Activated CD4-positive, alpha-beta T cell treated with anti-CD3 and anti-CD28 coated beads for 1 hour (primary cell): ENCODE measurements at places on chromosomes 2 and 18.

- DNase-seq: no peak
These were observed 205.7 kb downstream of the DSEL start for GRCh38 chr18:67310826-67311225.

- no peak for DNase-seq
These were observed 68.6 kb upstream of the GPC1 start for GRCh38 chr2:240366901-240367300.

- no peak for DNase-seq
These were observed 51.8 kb downstream of the NDUFA10 start for GRCh38 chr2:239973386-239973785.

- DNase-seq: no peak
These were observed 13.3 kb downstream of the ST3GAL5 start for GRCh38 chr2:85875350-85876050.

- no peak for DNase-seq
These were observed 254.2 kb downstream of the EN1 start for GRCh38 chr2:118593257-118593656.

- no peak for DNase-seq
These were observed 53.8 kb downstream of the PRKCE start for GRCh38 chr2:45705233-45705632.

GRCh38 chr2:159176555-159176954 lies 109.9 kb downstream of the WDSUB1 start:
- no peak for DNase-seq

DNA sequence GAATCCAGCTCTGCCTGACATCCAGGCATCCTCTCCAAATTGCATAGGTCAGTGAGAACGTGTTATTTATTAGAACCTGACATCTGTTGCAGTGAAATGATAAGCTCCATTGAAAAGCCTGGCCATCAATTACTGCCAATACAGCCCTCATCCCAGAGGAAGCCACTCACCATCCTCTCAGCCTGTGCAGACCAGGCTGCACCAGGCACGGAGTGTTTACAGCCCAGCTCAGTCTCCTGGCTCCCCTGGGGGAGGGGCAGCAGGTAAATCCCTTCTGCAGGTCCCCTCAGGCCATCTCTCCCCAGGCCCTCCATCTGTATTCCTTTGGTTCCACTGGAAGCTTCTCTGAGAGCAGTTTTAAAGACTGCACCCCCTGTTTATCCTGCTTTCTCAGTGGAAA lies 82.6 kb upstream of the FOSL2 start:
- DNase-seq: no peak

GRCh38 chr18:42229211-42230210 lies 274.5 kb downstream of the PIK3C3 start:
- no peak for DNase-seq

GRCh38 chr2:109380502-109381326 lies 233.1 kb downstream of the SEPTIN10 start:
- DNase-seq: no peak

GRCh38 chr2:60745330-60745729 lies 10.7 kb upstream of the PAPOLG start:
- no peak for DNase-seq

- DNase-seq: no peak
These were observed 35.2 kb downstream of the ST3GAL5 start for GRCh38 chr2:85853499-85854165.

- DNase-seq: no peak
These were observed 27.4 kb downstream of the EIF4E2 start for GRCh38 chr2:232577841-232578240.

DNA sequence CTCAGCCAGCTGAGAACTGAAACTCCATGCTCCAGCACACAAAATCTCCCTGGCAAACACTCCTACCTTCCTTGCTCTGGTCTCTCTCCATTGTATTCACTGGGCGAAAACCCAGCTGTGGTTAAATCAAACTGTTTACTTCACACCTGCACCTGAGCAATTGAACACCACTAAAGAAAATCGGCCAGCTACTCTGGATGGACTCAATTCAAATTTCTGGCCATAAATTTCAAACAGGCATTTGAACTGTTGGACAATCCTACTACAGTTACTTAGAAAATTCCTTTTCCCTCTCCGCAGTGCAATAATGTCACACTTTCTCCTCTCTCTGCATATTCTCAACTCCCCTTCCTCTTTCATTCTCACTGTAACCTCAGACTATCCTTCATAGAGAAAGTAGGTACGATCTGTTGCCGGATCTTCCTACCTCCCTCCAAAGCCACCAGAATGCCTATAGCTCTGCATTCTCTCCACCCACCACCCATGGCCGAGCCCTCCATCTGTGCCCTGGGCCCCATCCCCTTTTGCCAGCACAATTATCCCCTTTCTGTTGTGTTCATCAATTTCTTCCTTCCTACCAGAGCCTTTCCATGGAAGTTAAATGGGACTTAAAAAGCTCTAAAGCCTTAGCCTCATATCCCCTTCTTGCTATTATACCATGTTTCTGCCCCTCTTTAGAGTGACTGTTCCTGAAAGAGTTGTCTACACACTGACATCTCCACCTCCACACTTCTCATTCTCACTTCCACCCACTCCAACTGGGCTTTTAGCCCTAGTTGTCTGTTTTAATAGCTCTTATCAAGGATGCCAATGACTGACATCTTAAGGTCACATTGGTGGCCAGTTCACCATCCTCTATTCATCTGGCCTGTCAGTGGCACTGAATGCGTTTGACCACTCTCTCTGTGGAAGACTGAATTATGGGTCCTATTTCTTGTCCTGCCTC lies 127.5 kb upstream of the SLC1A4 start:
- no peak for DNase-seq

- no peak for DNase-seq
These were observed 414.2 kb downstream of the THSD7B start for GRCh38 chr2:137179542-137179941.

DNA sequence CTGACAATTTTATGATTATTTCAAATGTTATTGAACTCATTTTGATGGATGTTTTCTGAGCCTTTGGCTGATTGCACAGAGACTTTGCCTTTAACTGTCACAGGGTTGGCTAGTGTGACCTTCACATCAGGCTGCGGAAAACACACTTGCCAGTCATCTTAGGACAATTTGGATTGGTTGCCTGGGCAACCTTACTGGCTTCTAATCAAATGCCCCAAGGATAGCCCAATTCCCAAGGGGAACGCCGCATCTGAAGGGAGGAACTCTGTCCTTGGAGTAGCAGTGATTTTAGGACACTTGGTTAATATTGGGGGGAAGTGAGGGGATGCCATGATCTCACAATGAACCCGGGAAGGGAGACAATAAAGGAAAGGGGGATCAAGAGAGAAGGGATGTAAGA lies 29.5 kb downstream of the OSBPL6 start:
- no peak for DNase-seq

- DNase-seq: no peak
These were observed 7.6 kb downstream of the AMER3 start for GRCh38 chr2:130762910-130763385.

GRCh38 chr2:225177098-225177497 lies 134.8 kb upstream of the DOCK10 start:
- DNase-seq: no peak

DNA sequence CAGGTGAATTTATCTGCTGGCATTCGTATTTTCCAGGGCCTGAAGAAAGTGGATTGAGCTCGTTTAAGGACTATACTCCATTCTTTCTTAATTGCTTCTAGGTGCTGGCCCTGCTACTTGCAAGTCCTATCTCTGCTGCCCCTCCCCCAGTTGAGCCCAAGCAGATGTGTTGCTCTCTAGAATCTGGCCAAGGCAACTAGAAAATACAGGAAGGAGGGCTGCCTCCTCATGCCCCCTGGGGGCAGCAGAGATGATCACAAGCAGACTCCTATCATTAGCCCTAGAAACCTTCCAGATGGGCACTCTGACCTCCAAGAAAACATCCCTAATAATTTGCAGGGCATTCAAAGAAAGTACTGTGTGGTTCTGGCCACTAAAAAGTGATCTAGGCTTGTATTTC lies 72.5 kb upstream of the CYP26B1 start:
- no peak for DNase-seq

- DNase-seq: no peak
These were observed 224.5 kb downstream of the DLGAP1 start for GRCh38 chr18:4230450-4231168.

DNA sequence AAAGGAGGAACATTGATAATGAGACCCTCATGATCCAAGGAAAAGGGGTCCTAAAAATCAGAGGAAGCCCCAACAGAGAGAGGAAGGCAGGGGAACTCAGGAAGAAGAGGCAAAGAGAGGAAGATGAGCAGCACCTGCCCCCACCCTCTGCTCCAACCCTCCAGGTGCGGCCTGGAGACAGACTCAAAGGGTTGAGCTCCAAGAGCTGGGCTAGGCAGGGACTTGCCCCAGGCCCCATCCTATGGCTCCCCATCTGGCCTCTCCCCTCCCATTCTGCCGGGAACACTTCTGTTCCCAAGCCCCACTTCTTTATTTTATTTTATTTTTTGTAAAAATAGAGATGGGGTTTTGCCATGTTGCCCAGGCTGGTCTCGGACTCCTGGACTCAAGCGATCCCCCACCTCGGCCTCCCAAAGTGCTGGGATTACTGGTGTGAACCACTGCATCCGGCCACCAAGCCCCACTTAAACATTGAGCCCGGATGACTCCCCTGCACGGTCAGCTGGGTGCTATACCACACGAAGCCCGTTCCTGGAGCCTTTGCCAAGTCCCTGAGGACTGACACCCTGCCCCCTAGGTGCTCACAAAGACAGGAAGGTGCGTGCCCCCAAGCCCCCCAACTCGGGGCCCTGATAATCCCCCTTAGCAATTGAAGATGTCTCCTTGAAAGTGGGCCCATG lies 3.8 kb upstream of the GPR55 start:
- DNase-seq: no peak

DNA sequence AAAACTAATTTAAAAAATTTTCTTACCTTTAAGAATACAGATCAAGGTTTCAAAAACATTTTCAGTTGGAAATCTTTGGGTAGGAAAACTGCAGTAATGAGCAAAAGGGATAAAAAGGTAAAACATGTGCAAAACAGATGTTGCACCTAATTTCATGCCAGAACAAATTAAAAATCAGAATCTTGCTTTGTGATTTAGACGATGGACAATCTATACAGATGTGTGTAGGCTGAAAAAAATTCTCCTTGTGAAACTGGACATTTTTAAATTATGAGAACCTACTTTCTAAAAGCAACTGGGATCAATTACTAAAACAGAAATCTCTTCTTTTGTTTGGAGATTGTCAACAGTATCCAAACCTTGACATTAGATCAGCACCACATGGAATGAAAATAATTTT lies 183.2 kb upstream of the ITGA4 start:
- DNase-seq: no peak

DNA sequence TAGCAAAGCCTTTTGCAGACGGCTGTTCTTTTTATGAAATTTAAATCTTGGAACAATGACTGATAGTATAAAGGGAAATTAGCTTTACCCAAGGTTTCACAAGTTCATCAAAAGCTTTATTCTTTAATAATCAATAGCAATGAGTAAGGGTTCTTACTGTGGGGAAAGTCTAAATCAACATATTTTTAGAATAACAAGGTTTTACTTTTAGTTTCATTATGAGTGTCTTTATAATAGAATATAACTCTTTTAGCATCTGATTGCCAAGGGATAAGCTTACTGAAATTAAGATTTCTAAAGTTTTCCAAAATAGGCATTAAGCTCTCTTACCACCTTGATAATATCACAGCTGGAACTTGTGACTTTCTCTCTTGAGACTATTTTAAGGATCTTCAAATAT lies 1489.7 kb downstream of the LRP1B start:
- no peak for DNase-seq

DNA sequence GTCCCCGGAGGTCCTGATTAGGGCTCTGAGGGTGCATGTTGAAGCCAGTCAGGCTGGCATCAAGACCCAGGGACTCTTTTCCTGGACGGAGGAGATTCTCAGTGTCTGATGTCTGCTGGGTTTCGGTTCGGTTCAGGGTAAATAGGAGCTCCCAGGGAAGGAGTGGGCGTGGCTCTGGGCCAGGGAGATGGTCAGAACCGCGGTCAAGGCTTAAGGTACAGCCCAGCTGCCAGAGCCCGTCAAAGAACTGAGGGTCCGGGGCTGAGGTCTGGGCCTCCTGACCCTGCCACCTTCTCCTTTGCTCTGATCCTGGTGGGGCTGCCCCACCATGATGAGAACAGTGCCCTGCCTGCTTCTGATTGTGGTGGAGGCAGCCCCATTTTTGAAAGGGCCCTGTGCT lies 39.8 kb downstream of the LPIN1 start:
- DNase-seq: no peak

DNA sequence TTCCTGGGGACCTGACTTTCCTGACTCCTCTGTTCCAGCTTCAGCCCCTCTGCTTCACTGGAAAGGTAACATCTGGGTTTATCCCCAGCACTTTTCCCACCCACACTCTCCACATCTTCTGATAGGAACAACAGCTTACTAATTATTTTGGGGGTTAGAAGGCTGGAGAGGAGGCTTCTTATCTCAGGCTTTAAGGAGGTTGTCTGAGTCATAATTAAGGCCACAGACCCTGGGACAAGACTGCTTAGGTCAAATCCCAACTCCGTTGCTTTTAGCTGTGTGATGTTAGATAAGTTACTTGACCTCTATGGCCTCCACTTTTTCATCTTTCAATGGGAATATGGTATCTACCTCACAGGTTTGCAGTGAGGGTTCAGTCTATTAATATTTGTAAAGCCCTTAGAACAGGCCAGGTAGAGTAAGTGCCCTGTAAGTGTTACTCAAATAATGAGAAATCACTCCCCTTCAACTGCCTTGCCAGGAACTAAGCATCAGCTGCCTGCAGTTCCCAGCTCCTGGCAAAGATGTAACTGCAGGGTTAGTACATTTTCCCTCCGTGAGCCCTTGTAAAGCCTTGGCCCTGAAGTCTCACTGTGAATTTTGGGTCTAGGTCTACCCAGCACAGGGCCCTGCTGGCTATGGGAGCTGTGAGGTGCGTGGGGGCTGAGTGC lies 123.6 kb downstream of the MTX2 start:
- no peak for DNase-seq

DNA sequence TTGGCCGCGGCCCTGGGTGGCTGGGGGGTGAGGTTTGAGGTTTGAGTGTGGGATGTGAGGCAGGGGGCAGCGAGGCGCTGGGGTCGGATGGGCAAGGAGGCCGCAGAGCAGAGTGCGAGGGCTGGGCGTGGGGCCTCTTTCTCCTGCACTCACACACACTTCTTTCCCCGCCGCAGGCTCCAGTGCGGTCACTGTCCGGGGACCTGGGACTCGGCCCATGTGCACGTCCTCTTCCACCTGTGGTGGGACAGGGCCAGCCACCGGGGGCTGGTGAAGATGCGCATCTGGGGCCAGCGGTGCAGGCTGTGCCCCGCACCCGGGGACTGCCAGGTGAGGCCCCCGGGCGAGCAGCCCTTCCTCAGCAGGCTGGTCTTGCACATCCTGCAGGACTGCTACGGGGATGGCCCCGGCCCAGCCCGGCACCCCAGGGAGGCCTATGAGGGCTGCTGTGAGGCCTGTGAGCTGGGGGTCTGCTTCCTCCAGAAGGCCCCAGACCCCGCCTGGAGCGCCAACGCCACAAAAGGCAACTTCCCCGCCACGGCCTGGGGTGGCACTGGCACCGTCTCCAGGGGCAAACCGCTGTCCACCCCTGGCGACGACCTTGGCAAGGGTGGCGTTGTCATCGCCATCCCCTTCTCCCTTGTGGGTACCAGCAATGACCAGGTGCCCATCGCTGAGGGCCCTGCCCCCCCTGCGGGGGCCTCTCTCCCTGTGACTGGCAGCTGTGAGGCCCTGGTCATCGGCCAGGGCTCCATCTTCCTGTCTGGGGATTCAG lies 2.2 kb downstream of the RTP5 start:
- no peak for DNase-seq
